ENCODE measurements at places on chromosomes 11 and 22. TPM values are rescaled to one million over a fixed set of nuclear protein-coding genes. Genes with fewer than 3 reads are reported as not detected.
A peak's percentile ranks its signal among the peaks of the same experiment; 100 is the strongest.

The BTG4 gene
- not detected for total RNA-seq

DNA sequence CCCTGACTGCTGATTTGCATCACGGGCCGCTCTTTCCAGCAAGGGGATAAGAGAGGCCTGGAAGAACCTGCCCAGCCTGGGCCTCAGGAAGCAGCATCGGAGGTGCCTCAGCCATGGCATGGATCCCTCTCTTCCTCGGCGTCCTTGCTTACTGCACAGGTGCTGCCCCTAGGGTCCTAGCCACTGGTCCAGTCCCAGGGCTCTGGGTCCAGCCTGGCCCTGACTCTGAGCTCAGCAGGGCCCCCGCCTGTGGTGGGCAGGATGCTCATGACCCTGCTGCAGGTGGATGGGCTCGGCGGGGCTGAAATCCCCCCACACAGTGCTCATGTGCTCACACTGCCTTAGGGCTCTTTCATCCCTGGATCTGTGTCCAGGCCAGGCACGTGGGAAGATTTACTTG is 7.0 kb upstream of the IGLL5 start:
- no peaks in the 10 kb centered on the region for H3K4me1 ChIP-seq
- no peak overlapping the region for H3K27ac ChIP-seq
- no peaks in the 10 kb centered on the region for H3K27me3 ChIP-seq
- no peaks in the 10 kb centered on the region for H3K36me3 ChIP-seq
- DNase-seq, result no peak

- DNase-seq, result peak; percentile 87
- H3K27ac ChIP-seq, result peak overlapping the region; percentile 99
- H3K4me3 ChIP-seq, result peak overlapping the region; percentile 78
- no peaks in the 10 kb centered on the region for H3K36me3 ChIP-seq
- H3K4me1 ChIP-seq, result peaks cover 21% of the 10 kb centered on the region
These were observed 3.9 kb upstream of the BCL9L start for GRCh38 chr11:118929501-118930093.

DNA sequence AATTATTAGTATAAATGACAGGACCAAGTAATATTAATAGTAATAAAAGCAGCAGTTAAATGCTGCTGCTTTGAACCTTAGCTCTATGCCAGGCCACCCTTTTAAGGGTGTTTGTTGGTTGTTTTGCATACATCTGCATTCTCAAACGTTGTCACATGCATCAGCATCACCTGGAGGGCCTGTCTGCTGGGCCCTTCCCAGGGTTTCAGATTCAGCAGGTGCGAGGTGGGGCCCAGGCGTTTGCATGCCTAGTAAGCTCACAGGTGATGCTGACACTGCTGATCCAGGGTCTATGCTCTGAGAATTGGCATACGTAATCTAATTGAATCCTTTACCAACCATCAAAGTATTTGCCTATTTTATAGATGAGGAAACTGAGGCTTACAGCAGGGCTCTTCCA is 246.5 kb downstream of the CADM1 start:
- no peaks in the 10 kb centered on the region for H3K36me3 ChIP-seq
- H3K4me1 ChIP-seq, result no peaks in the 10 kb centered on the region
- no peak for DNase-seq
- no peak overlapping the region for H3K4me3 ChIP-seq

The KLHDC7B gene
- total RNA-seq, result not detected
